ENCODE measurements at places on chromosomes 4 and X.

DNA sequence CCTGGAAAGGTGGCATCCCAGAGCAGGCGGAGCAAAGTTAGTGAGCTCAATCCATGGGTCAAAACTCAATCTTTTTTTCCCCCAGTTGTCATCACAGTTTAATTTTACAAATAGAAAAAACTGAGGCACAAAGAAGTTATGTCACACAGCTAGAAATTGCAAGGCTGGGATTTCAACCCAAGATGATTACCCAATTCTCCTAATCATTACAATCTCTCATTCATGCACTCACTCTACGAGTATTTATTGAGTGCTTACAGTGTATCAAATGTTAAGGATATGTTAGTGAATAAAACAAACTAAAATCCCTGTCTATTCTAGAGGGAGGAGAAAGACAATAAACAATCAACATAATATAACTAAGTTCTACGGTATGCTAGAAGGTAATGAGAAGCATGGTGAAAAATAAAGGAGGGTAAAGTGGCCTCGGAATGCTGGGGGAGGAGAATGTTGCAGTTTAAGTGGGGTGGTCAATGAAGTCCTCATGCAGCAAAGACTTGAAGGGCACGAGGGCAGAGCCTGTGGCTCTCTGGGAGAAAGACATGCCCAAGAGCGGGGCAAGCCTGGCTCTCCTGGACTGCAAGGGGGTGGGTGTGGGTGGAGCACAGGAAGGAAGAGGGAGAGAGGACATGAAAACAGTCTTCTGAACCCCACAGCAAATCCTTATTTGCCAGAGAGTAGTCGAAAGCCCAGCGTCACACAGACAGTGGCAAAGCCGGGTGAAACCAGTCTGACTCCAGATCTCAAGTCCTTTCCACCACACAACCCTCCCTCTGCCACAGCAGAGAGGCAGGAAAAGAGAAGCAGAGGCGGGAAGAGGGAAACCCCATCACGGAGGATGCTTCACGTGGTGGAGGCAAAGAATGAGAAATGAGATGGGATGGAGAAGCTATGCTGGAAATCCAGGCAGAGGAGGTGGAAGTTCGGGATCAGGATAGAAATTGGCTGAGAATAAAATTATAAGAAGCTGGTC lies 48.3 kb downstream of the RAB33B start:
- no peak for DNase-seq

- no peak for DNase-seq
Observed at GRCh38 chrX:13791559-13791958, 25.3 kb downstream of the GPM6B start.

- DNase-seq = no peak
Observed at GRCh38 chr4:80361329-80361900, 25.9 kb downstream of the CFAP299 start.

DNA sequence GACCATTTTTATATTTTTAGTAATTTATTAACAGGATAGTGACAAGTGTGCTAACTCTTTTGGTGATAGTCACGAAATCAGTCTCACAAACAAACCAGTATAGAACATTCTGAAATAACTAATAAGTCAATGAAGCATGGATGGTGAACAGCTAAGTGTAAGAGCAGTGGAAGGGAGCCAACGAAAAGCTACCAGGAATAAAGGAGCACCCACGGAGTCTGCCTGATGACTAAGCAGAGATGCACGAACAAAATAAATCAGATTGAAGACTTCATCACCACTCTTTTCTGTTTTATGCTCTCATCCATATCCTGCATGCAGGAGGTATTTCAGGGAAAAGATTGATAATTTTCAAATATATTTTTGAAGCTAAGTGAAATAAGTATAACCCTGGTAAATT lies 891.1 kb upstream of the HS3ST1 start:
- DNase-seq = no peak

DNA sequence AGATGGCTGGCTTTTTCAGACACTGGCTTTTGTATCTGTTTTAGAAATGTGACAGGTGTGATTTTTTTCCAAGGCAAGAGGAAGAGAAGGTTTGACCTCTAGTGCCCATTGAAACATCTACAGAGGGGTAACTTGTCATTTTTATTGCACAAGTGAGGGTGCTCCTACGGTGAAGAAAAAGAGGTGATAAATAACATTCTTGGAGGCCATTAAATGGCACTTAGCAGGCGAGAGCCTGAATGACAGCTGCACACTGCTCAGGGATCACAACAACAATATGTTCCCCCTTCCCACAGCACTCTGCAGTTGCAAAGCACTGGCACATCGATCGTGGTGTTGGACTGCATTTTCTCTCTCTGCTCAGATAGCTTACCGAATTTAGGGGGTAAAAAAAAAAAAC lies 22.9 kb downstream of the FAM184B start:
- DNase-seq = no peak

DNA sequence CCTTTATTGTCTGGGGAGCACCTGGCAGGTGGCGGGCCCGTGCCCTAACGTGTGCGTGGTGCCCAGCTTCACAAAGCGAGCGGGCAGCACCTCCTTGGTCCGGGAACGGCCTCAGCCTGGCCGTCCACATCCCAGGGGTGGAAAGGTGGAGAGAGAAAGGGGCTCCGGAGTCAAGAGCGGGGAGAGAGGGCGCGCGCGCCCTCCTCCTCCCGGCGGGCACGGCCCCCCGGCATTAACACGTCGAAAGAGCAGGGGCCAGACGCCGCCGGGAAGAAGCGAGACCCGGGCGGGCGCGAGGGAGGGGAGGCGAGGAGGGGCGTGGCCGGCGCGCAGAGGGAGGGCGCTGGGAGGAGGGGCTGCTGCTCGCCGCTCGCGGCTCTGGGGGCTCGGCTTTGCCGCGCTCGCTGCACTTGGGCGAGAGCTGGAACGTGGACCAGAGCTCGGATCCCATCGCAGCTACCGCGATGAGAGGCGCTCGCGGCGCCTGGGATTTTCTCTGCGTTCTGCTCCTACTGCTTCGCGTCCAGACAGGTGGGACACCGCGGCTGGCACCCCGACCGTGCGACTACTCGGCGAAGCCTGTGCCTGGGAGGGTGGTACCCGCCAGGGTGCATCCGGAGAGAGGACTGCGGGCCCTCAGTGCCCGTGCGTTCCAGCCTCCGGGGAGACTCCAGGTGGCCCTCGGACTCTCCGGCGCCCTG lies at the start of gene KIT:
KIT (plus strand) TSS at position 407 of the 701 bp plus-strand sequence; CDS start at position 465, 58 bp downstream.
- DNase-seq = no peak

DNA sequence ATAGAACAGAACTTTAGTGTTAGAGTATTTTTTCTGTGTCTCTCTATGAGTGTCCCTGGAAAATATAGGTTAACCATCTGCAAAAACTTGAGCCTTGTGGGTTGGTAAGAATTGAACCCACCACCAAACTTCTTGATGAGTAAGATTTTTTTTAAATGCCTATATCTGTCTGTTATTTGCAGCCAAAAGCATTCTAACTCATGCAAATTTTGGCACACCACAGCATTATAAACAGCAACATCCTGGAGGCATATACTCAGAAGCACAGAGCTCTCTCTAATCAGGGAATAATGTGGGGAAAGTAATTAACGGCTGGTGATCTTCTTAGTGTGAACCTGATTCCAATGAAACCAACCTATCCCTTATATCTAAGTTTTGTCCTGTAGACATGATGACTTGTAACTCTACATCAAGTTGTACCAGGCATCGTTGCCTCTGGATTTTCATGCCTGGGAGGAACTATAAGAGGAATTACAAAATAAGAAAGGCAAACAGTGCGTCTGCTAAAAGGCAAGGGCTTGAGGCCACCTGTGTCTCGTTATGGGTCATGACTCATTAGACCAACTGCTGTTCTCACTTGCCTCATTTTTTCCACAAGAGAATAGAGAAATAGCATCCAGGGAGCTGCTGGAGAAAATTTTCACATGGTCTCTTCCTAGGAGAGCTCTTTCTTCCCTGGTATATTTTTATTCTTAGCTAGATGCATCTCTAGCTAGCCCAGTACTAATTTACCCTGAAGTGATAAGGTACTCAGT lies 202.4 kb downstream of the CHIC2 start:
- no peak for DNase-seq

- DNase-seq = no peak
Observed at GRCh38 chrX:48791063-48791820, 4.9 kb downstream of the GATA1 start.

DNA sequence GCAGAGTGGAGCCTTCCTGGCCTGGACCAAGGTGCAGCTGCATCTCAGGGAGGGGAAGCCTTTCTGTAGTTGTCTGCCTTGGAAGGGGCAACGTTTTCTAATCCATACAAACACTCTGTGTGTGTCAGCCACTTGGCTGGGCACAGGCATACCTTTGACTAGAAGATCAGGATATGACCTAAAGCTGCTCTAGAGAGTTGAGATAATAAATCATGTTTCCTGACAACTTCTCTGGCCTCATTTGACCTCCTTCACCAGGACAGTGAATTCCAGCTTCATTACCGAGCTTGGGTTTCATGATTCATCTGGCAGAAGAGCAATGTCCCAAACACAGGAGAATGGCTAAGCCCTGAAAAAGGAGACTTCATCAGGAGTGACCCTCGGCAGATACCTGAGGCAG lies 89.6 kb upstream of the KIT start:
- no peak for DNase-seq

- no peak for DNase-seq
Observed at GRCh38 chr4:52687696-52688095, 28.6 kb upstream of the USP46 start.

- no peak for DNase-seq
Observed at GRCh38 chr4:128322986-128323385, 35.4 kb upstream of the PGRMC2 start.

GRCh38 chr4:73922766-73923630 lies 53.8 kb downstream of the CXCL1 start:
- no peak for DNase-seq

GRCh38 chr4:154569028-154569427 lies 6.2 kb downstream of the FGB start:
- DNase-seq = no peak

DNA sequence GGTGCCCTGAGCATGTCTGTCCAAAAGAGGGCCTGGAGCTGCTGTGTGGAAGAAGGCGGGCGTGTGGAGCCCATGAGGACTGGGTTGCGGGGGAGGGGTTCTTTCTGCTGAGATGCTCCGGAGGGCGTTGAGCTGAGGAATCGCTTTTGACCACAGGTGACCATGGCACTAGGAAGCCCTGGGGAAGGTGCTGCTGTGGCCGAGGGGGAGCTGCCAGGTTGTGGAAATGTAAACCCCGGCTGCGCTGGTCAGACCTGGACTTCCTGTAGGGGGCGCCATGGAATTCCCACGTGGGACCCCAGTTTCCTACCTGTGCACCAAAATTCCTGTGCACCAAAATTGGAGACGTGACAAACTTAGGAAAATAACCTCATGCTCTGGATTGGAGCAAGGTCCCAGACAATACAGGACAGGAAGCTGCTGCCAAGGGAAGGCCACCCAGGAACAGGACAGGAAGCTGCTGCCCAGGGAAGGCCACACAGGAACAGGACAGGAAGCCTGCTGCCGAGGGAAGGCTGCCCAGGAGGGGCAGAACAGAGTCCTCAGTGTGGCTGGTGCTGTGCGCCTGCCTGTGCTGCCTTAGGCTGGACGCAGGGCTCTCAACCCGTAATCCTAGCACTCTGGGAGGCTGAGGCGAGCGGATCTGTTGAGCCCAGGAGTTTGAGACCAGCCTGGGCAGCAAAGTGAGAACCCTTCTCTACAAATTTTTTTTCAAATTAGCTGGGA lies 28.4 kb upstream of the UVSSA start:
- DNase-seq = no peak

DNA sequence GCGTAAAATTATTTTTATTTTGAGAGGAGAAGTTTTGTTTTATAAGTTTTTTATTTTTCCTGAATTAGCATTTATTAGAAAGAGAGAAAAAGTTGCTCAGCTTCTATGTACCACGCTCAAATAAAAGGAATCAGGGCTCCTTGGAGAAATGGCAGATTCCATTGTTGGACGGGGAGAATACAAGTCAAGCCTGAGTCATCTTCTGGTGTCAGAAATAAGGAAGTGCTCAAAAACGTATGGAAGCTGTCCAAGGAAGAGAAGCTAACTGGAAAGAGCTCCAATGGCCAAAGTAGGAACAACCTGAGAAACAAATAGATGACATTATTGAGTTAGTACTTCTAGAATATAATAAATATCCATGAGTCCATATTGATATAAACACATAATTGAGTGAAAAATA lies 89.3 kb upstream of the NEIL3 start:
- DNase-seq = no peak

DNA sequence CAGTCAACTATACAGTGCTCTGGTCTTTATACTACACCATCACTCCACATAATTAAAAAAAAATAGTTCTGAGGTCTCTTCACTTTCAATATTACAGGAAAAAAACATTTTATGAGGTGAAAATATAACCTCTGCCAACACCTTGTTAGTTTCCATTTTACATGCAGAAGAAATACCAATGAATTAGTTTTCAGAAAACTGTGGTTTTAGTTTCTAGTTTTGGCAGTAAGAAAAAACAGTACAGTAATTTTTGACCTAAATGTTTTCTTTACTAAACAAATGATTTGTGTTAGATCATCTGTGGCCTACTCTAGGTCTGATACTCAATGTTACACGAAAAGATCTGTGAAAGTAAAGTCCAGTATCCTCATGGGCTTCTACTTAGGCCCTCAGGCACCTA lies 10.0 kb downstream of the SULT1E1 start:
- no peak for DNase-seq

DNA sequence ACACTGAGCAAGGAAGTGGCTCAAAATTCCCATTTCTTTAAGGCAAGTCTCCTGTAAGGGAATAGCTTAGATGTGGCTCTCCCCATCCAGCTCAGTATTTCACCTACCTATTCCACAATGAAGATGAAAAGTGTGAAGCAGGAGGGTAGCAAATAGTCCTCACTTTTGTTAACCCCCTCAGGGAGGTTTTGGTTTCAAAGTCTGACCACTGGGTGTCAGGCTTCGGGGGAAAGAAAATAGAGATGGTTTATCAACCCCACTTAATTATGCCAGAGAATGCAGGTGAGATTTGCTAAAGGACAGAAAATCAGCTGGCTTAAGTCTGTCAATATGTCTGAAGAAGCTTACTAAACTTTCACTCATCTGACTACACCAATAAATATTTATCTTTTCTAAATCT lies 69.5 kb downstream of the DHX15 start:
- no peak for DNase-seq

DNA sequence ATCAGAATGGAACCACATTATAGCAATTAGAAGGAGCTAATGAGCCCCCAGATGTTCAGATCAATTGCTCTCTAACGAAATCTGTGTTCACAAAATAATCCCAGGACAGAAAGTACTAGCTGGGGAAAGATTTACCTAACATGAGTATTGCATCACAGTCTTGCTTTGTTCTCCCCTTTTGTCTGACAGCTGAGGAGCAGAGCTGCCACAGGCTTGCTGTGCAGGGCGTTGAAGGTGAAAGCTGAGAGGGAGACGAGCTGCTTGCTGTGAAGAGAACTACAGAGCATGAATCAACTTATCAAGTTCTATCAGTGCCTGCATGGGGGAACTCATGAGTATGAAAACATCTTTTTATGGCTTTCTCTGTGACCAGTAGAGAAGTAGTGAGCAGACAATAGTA lies 441.2 kb downstream of the CENPC start:
- no peak for DNase-seq

DNA sequence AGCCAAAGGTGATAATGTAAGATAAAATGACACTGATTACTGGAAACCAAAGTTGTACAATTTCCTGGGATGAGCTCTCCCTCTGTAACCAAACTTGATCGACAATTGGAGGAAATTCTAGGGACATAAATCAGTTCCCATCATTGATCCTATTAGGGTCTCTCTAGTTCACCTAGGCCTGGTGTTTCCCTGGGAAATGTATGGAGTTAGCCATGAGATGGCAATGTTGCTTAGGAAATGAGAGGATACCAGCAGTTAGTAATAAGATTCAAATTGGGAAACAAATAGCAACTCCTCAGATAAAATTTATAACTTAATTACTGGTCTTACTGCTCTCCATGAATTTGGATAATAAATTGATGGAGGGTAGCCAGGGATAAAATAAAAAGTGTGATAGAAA lies 52.2 kb downstream of the SPATA18 start:
- no peak for DNase-seq

Data from activated CD4-positive, alpha-beta memory T cell treated with anti-CD3 and anti-CD28 coated beads, Interleukin-2, amount 10 ng/mL, durations not matched to agents 7 days and 5 days (primary cell).